ENCODE measurements at places on chromosomes 12 and 14. TPM values are rescaled to one million over a fixed set of nuclear protein-coding genes. Genes with fewer than 3 reads are reported as not detected.
A peak's percentile ranks its signal among the peaks of the same experiment; 100 is the strongest.

The KLRK1 gene
- total RNA-seq, result not detected

The SIX6 gene
- not detected for total RNA-seq

The DNAL1 gene
- total RNA-seq, result 25.2 TPM

The COX8C gene
- total RNA-seq, result not detected

DNA sequence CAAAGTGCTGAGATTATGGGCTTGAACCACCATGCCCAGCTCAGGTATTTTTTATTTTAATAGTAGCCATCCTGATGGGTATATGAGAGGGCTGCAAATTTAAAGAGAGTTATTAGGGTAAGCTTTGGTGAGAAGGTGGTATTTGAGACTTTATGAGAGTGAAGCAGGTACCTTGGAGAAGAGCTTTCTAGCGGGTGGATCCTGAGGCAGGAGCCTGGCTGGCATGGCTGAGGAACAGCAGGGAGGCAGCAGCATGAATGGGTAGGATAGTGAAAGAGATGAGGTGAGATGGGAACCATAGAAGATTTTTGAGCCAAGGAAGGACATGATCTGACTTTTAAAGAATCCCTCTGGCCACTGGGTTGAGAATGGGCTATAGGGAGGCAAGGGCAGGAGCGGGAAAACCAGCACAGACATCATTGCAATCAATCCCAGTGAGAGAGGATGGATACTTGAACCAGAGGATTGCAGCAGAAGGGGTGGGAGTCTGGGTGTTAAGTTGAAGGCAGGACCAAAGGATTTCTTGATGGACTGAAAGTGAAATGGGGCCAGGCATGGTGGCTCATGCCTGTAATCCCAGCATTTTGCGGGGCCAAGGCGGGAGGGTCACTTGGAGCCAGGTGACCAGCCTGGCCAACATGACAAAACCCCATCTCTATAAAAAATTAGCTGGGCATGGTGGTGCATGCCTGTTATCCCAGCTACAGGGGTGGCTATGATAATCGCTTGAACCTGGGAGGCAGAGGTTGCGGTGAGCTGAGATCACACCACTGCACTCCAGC lies 5.7 kb downstream of the SVOP start:
- DNase-seq, result no peak

DNA sequence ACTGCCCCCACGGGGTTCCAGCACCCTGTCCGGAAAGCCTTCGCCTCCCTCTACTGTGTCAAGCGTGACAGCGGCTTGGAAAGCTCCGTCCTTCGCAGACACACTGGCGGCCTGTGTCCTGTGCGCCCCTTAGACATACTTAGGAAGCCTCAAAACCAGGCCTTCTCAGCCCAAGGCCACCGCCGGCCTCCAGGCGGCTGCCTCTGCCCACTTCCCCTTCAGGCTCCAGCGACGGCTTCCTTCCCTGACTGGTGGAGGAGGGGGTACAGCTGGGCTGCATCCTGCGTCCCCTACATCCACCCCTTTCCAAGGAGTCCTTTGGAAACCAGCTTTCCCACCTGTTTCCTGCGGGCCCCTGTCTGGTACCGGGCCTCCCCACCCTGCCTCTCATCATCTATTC lies 2.5 kb upstream of the CACNA2D4 start:
- DNase-seq, result no peak

GRCh38 chr12:28585146-28585545 lies 394.9 kb downstream of the CCDC91 start:
- DNase-seq, result no peak

DNA sequence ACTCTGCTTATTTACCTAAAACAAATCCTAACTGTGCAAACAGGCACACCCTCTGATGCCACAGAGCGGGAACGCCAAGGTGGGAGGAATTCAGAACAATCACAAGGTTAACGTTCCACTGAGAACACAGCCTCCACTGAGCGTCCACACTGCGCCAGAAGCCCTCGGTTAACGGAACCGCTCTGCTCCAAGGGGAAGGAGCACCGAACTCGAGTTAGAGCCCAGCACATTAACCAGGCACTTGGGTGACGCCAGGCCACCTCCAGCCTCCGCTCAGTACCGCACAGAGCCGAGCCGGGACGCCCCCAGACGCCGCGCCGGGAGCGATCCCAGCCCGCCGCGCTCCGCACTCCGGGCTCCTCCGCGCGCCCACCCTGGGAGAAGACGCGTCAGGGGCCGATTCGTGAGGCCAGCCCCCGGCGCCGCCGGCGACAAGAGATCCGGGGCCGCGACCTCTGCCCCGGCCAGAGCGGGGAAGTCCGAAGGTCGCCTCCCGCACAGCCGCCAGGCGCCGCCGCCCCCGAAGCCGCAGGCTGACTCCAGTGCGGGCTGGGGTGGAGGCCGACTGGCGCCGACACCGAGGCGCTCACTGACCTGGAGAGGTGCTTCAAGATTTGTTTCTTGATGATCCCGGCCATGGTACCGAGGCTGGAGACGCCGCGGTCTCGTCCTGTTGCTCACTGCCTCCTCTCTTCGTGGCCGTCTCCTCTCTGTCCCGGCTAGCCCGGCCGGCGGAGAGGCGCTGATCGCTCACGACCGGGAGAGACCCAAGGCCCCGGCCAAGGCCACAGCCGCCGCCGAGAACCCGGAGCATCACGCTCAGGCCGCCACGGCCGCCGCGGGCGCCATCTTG lies 450 bp downstream of the BLTP3B start:
- no peak for DNase-seq

DNA sequence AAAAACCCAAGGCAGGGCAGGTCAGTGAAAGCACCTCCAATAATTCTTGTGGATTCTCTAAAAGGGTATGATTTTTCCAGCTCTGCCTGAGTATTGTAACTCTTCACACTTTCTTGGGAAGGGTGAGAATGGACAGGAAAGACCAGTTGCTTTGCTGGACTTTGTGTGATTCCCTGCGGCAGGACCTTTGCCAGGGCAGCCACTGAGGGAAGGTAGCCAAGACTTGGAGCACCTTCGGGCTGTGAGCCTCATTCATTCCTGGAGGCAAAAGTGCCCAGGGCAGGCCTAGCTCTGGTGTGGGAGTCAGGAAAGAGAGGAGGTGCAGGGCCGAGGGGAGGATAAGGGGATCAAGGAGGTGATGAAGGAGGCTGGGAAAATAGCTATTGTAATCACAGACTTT lies 80.2 kb downstream of the VCPKMT start:
- DNase-seq, result no peak

- DNase-seq, result peak; percentile 43
Measured at GRCh38 chr12:25985316-25986175, 27.1 kb downstream of the RASSF8 start.

DNA sequence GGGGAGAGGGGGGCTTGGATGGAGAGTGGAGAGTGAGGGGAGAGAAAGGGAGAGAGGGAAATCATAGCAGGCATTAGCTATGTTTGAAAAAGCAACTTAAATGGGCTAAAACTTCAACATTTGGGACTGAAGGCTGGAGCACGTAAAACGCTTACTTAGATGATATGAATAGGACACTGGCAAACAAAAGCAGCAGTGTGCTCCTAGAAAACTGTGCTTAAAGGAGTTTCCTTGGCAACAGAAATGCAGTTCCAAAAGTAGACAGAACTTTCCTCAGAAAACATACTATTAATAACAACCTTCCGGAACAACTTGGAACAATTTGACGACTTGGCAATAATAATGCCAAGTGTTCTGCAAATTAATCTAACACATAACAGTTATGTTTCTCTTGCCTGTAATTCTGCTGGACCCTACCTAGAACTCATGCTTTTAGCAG lies 235.5 kb upstream of the NPAS3 start:
- no peak for DNase-seq

DNA sequence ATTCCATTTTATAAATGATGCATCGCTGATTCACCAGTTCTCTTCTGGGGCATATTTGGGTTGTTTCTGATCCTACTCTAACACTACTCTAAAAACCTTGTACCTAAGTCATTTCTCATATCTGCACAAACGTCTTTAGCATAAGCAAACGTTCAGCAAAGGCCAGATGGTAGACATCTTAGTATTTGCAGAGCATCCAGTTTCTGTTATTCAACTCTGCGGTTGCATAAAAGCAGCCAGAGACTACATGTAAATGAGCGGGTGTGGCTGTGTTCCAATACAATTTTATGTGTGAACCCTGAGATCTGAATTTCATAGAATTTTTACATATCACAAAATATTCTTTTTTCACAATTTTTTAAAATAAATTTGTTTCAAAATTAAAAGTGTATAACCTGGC lies 22.8 kb upstream of the MMP17 start:
- DNase-seq, result no peak

GRCh38 chr14:64997108-64997794 lies 10.6 kb downstream of the FNTB start:
- DNase-seq, result no peak

- DNase-seq, result peak; percentile 92
Measured at GRCh38 chr12:94621662-94622359, 28.5 kb downstream of the TMCC3 start.

- peak; percentile 56 for DNase-seq
Measured at GRCh38 chr12:74449872-74450271, 87.8 kb upstream of the ATXN7L3B start.

GRCh38 chr14:104297721-104298401 lies 159.5 kb downstream of the KIF26A start:
- no peak for DNase-seq

- no peak for DNase-seq
Measured at GRCh38 chr12:126353604-126354003, 1288.4 kb downstream of the AACS start.

DNA sequence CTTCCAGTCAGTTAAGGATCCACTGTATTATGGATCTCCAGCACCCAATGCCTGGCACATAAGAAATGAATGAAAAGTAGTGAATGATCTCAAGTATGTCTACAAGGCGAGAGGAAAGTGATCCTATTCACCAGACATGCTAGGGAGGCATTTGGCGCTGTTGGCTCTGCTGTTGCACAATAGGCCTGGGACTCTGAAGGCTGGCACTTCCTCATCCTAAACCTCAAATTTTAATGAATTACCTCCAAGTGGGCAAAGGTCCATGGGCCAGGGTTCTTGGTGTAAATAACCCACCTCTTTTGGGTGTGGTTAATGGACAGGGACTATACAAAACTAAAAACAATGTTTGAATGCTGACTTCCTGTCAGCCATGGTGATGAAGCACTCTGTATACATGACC lies 173.4 kb upstream of the PZP start:
- peak; percentile 41 for DNase-seq

DNA sequence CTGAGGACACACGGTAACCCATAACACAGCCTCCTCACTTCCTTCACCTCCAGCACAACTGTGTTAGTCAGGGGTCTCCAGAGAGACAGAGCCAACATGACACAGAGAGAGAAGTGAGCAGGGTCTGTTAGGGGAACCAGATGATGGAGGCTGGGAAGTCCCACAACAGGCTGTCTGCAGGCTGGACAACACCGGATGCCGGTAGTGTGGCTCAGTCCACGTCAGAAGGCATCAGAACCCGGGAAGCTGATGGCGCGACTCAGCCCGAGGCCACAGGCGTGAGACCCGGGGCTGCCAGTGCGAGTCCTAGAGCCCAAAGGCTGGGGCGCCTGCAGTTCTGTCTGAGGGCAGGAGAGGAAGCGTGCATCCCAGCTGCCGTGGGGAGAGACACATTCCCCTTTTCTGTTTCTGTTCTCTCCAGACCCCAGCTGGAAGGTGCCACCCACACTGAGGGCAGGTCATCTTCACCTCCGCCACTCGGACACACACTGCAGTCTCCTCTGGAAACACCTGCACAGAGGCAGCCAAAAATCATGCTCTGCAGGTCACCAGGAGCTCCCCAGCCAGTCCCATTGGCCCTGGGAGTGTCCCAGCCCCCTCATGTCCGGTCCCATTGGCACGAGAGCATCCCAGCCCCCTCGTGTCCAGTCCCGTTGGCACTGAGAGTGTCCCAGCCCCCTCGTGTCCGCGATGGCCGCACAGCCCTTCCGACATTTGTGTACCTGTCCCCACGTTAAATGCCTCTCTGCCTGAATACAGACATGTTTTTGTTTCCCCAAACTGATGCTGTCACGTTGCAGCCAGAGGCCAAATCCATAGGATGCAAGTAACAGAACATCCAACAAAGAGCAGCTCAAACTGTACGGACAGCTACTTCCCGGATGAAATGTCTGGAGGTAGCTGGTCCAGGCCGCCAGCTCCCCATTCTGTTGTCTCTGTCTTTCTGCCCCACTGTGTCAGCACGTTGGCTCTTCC lies 7.9 kb upstream of the FBRSL1 start:
- no peak for DNase-seq
